ENCODE measurements at places on chromosomes 11 and 22. TPM values are rescaled to one million over a fixed set of nuclear protein-coding genes. Genes with fewer than 3 reads are reported as not detected.

DNA sequence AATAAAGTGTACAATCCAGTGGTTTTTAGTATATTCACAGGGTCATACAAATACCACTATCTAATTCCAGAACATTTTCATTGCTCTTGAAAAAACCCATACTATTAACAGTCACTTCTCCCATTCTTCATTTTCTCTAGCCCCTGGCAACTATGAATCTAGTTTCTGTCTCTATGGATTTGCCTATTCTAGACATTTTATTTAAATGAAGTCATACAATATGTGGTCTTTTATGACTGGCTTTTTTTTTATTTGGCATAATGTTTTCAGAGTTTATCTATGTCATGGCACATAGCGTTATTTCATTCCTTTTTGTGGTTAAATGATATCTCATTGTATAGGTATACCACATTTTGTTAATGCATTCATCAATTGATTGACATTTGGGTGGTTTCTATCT lies 59.4 kb downstream of the KDM2A start:
- H3K27me3 ChIP-seq: no peaks in the 10 kb centered on the region
- no peak overlapping the region for H3K4me3 ChIP-seq
- no peak for DNase-seq

DNA sequence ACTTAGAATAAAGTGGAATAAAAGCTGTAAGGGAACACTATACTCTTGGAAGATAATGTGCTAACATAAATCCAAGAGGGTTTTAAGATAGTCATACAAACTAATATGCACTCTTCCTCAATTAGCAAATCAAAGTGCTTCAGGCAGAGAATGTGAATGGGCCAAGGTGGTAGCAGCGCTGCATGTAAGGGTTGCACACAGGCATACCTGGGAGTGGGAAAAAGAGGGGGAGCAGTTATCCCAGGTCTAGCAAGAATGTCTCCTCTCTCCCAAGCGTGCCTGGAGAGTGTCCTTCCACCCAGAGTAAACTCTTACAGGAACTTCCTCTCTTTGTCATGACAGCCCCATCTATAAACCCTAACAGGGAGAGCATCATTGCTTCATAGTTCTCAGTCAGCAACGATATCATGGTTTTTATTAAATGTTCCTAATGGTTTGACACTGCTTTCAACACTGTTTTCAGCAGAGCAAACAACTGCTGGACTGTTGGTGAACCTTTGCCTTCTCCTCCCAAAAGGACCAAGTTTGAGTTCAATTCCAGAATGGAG lies 61.6 kb downstream of the SYTL2 start:
- DNase-seq: no peak
- H3K36me3 ChIP-seq: no peaks in the 10 kb centered on the region
- H3K27me3 ChIP-seq: no peaks in the 10 kb centered on the region
- H3K4me1 ChIP-seq: no peaks in the 10 kb centered on the region
- no peak overlapping the region for H3K4me3 ChIP-seq

DNA sequence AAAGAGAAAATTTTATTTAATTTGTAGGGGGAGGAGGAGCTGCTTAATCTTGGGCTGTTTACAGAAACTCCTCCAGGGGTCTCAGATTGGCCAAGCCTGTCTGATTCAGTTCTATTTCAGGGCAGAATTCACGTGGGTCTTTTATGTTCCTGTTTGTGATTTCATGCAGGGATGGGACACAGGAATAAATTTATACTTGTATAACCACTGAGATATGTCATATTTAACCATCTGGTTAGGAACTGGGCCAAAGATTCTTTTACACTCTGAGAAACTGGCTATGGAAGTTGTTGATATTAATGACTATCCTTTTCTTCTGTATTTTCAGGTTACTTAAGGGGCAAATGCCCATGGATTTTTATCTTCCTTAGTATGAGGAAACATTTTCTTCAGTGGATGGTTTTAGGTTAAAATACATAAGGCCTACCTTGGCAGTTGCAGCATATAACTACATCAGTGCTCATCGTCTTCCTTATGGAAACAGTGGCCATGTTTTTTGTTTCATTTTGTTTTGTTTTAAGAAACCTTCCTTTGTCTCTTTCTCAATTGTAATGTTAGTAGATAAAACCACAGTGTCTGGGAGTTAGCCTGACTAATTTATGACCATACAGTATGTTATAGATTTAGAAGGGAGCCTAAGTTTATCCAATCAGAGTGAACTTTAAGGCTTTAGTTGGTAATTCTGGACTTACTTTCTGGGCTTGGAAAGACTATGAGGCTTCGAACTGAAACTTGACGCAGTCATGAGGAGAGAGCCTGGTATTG lies 132.4 kb upstream of the ANO3 start:
- no peak for DNase-seq
- no peak overlapping the region for H3K27ac ChIP-seq
- H3K27me3 ChIP-seq: no peaks in the 10 kb centered on the region
- no peaks in the 10 kb centered on the region for H3K36me3 ChIP-seq
- no peak overlapping the region for H3K4me3 ChIP-seq

The MS4A6E gene
- not detected for total RNA-seq

The GAB4 gene
- not detected for total RNA-seq

The MAPK8IP2 gene
- total RNA-seq: 0.21 TPM

GRCh38 chr22:33361581-33361980 lies 303.4 kb upstream of the SYN3 start:
- H3K4me1 ChIP-seq: no peaks in the 10 kb centered on the region
- H3K27me3 ChIP-seq: no peaks in the 10 kb centered on the region
- no peaks in the 10 kb centered on the region for H3K36me3 ChIP-seq

GRCh38 chr11:1570896-1571759 lies 943 bp downstream of the DUSP8 start:
- no peak for DNase-seq
- H3K27ac ChIP-seq: no peak overlapping the region
- H3K4me1 ChIP-seq: no peaks in the 10 kb centered on the region
- H3K27me3 ChIP-seq: peaks cover 3% of the 10 kb centered on the region
- H3K4me3 ChIP-seq: no peak overlapping the region

DNA sequence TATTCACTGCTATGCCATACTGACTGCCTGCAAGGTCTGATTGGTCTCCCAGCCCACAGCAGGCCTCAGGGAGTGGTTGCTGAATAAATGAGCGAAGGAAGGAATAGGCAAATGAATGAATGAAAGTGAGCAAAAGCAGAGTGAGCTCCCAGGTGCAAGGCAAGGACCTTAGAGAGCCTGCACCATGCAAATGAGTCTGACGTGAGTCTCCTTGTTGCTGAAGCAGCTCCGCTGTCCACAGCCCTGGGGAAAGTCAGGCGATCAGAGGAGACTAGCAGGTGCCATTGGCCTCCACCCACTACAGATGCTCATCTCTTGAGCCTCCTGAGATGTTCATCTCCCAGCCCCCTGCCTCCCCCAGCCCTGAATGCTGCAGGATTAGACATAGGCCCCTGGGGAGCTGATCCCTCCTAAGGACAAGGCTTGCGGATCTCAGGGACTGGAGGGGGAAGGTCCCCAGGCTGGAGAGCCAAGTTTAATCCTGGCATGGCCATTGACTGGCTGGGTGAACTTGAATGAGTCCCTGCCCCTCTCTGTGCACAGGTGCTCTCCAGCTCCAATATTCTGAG lies 22.1 kb downstream of the GDPD5 start:
- H3K4me3 ChIP-seq: no peak overlapping the region
- DNase-seq: no peak
- no peaks in the 10 kb centered on the region for H3K27me3 ChIP-seq
- H3K4me1 ChIP-seq: peaks cover 23% of the 10 kb centered on the region
- H3K36me3 ChIP-seq: no peaks in the 10 kb centered on the region

DNA sequence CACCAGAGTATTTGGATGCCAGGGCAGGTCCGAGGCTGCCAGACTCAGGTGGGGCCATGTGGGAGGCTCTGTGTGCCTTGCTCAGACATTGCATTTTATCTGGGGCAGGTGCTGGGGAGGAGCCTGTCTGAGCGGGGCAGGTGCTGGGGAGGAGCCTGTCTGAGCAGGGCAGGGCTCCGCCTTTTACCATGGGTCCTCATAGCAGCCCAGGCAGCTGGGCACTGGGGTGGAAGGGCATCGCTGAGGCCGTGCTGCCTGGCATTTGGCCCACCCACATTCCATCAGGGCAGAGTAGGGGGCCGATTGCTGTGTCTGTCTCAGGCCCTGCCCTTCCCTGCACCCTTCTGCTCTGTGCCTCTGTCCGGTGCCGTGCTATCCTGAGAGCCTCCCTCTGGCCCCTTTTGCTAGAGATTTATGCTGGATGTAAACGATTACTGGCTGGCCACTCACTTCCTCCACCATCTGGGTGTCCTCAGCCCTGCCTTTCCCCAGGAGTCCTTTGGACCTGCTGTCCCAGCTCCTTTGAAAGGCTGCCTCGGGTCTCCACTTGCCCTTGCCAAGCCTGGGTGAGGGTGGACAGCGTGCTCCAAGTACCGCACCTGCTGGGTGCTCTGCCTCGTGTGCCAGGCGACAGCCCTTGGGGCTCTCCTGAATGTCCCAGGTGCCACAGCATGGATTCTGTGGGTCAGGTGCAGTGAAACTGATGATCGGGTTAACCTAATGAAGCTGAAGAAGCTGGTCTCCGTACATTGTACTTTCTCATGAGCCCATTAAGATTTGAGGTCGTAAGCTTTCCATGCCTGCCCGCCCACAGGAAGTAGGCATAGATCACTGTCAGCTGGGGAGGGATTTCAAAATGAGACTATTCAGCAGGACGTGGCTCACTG lies 281.6 kb downstream of the TBC1D22A start:
- no peak overlapping the region for H3K4me3 ChIP-seq
- H3K27me3 ChIP-seq: no peaks in the 10 kb centered on the region
- no peak for DNase-seq
- H3K27ac ChIP-seq: no peak overlapping the region
- H3K4me1 ChIP-seq: peaks cover 12% of the 10 kb centered on the region

DNA sequence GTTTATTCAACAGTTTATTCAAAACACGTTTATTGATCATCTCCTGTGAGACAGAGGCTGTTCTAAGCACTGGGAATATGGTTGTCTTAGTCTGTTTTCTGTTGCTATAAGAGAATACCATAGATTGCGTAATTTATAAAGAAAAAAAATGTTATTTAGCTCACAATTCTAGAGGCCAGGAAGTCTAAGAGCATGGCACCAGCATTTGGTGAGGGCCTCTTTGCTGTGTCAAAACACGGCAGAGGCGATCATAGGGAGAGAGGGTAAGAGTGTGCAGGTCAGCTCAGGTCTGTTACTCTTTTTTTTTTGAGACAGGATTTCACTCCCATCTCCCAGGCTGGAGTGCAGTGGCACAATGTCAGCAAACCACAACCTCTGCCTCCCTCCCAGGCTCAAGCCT lies 5.2 kb upstream of the IL17RA start:
- H3K36me3 ChIP-seq: no peaks in the 10 kb centered on the region
- H3K4me1 ChIP-seq: peaks cover 3% of the 10 kb centered on the region
- H3K4me3 ChIP-seq: no peak overlapping the region

DNA sequence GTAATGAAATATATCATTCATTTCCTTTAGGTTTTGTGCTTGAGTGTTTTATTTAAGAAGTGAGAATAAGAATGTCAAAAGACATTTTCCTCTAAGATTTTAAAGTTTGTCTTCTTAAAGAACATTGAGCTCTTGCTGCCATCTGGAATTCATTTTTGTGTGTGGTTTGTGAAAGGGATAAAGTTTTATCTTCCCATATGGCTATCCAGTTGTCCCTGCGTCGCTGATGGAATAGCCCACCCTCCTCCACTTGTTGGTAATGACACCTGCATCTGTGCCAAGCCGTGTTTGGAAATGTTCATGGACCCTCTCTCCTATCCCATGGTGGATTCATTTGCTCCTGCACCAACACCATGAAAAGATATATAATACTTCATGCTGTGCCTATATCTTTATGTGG lies 901.5 kb downstream of the BRD1 start:
- H3K4me1 ChIP-seq: no peaks in the 10 kb centered on the region
- no peaks in the 10 kb centered on the region for H3K27me3 ChIP-seq
- H3K27ac ChIP-seq: no peak overlapping the region

The SLC37A2 gene
- 3.4 TPM for total RNA-seq

DNA sequence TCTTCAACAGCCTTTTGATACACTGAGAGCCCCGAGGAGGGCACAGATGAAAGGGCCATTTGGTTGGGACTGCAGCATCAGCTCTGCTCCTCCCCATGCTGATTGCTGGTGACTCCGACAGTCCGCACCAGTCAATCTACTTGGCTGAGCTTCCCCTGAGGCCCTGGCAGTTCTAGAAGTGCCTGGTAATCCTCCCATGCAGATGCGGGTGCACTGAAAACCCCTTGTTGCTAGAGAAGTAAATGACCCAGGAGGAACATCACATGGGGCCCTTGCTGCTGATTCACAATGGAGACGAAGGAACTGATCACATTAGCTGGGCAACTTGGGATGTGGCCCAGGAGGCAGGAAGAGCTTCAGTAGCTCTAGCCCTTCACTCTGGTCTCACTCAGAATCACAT lies 35.2 kb upstream of the RIC3 start:
- H3K27ac ChIP-seq: no peak overlapping the region
- H3K4me1 ChIP-seq: peaks cover 4% of the 10 kb centered on the region
- no peak overlapping the region for H3K4me3 ChIP-seq
- DNase-seq: no peak

GRCh38 chr11:119361056-119361787 lies 14.7 kb upstream of the MFRP start:
- no peaks in the 10 kb centered on the region for H3K36me3 ChIP-seq
- H3K27ac ChIP-seq: no peak overlapping the region
- DNase-seq: no peak

DNA sequence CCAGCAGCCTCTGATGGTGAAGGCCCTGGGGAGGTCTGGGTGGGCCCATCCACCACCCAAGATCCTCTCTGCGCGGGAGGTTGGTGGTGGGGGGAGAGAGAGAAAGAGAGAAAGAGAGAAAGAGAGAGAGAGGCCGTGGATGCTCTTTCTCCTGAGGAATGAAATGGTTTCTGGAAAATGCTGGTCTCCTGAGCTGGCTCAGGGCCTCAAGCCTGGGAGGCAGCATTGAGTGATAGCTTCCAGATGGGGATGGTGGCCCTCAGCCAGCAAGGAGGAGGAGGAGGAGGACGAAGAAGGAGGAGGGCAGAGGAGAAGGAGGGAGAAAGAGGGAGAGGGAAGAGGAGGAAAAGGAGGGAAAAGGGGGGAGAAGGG lies 4.6 kb downstream of the TSPAN32 start:
- DNase-seq: no peak
- H3K27me3 ChIP-seq: no peaks in the 10 kb centered on the region
- no peak overlapping the region for H3K4me3 ChIP-seq
- no peaks in the 10 kb centered on the region for H3K4me1 ChIP-seq
- no peak overlapping the region for H3K27ac ChIP-seq
- H3K36me3 ChIP-seq: no peaks in the 10 kb centered on the region

The SPDYC gene
- not detected for total RNA-seq

The LRRC10B gene
- total RNA-seq: not detected

- no peaks in the 10 kb centered on the region for H3K27me3 ChIP-seq
- H3K27ac ChIP-seq: peak overlapping the region; percentile 73
- H3K4me1 ChIP-seq: peaks cover 16% of the 10 kb centered on the region
- no peaks in the 10 kb centered on the region for H3K36me3 ChIP-seq
- H3K4me3 ChIP-seq: no peak overlapping the region
Measured at GRCh38 chr22:49760280-49760629, 67.4 kb downstream of the BRD1 start.

- H3K27ac ChIP-seq: peak overlapping the region; percentile 93
- no peak for DNase-seq
- no peaks in the 10 kb centered on the region for H3K27me3 ChIP-seq
- peak overlapping the region; percentile 85 for H3K4me3 ChIP-seq
- peaks cover 2% of the 10 kb centered on the region for H3K36me3 ChIP-seq
Measured at GRCh38 chr22:31346733-31347250, 646 bp upstream of the PATZ1 start.

The OR52A1 gene
- not detected for total RNA-seq
